Kidney (tissue), 22 donors: ENCODE measurements at places on chromosomes 13 and 19. TPM values are rescaled to one million over a fixed set of nuclear protein-coding genes. Genes with fewer than 3 reads are reported as not detected.

DNA sequence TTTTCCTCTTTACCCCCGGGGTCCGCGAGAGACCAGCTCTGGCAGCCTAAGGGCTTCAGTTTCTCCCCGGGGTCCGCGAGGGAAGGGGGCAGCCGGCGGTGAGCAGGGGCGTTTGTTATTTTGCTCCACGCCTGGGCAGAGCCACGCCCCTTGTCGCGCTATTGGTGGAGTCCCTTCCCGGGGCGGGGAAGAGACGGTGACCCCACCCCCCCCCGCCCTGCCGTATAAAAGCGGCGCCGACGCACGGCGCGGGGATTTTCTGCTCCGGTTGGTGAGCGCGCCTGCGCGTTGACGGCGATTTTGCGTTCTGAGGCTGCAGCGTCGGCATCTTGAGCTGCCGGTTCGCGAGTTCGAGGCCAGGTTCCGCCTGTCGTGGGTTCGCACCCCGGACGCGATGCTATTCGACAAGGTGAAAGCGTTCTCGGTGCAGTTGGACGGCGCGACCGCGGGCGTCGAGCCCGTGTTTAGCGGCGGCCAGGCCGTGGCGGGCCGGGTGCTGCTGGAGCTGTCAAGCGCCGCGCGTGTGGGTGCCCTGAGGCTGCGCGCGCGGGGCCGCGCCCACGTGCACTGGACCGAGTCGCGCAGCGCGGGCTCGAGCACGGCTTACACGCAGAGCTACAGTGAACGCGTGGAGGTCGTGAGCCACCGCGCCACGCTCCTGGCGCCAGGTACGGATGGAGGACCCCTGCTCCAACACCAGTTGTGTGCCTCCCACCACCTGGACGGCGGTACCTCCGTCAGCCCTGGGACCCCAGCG, at the start of gene ARRDC2:
TSS of gene ARRDC2 (plus strand) at position 254 of the 757 bp plus-strand sequence. CDS start at position 395, 141 bp downstream.
- DNase-seq: peak; percentile 98

DNA sequence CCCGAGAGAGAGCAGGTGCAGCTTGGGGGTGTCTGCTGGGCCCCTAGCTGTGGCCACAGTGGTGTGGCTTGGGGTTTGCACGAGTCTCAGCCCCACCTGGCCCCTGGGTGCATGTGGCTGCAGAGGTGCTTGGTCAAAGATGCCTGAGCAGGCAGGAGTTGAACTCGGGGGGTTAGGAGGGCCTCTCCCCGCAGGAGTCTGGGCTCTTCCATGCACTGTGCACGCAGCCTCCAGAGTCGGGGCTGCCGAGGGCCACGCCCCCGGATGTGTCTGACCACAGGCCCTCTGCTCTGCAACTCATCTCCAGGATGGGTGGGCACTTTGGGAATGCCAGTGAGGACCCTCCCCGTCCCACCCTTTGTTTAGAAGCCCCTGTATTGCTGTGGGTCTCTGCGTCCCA, 91.5 kb upstream of the MCF2L start:
- DNase-seq: no peak

GRCh38 chr13:46816371-46816770, 19.4 kb upstream of the ESD start:
- no peak for DNase-seq

DNA sequence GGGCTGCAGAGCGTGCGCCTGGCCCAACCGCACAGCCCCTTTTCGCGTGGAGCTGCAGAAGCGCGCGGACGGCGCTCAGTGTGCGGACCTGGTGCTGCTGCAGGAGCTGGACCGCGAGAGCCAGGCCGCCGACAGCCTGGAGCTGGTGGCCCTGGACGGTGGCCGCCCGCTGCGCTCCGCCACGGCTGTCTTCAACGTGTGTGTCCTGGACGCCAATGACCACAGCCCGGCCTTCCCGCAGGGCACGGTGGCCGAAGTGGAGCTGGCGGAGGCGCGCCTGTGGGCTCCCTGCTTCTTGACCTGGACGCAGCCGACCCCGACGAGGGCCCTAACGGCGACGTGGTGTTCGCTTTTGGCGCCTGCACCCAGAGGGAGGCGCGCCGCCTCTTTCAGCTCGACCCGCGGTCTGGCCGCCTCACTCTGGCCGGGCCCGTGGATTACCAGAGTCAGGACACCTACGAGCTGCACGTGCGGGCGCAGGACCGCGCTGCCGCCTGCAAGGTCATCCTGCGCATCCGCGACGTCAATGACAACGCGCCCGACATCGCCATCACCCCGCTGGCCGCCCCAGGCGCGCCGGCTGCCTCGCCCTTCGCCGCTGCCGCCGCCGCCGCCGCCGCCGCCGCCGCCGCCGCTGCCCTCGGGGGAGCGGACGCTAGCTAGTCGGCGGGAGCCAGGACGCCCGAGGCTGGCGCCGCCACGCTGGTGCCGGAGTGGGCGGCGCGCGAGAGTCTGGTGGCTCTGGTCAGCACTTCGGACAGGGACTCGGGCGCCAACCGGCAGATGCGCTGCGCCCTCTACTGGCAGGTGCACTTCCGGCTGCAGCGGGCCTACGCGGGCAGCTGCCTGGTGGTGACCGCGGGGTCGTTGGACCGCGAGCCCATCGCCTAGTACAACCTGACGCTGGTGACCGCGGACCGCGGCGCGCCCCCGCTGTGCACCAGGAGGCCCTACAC, 172.2 kb downstream of the OLFM4 start:
- peak; percentile 87 for DNase-seq

DNA sequence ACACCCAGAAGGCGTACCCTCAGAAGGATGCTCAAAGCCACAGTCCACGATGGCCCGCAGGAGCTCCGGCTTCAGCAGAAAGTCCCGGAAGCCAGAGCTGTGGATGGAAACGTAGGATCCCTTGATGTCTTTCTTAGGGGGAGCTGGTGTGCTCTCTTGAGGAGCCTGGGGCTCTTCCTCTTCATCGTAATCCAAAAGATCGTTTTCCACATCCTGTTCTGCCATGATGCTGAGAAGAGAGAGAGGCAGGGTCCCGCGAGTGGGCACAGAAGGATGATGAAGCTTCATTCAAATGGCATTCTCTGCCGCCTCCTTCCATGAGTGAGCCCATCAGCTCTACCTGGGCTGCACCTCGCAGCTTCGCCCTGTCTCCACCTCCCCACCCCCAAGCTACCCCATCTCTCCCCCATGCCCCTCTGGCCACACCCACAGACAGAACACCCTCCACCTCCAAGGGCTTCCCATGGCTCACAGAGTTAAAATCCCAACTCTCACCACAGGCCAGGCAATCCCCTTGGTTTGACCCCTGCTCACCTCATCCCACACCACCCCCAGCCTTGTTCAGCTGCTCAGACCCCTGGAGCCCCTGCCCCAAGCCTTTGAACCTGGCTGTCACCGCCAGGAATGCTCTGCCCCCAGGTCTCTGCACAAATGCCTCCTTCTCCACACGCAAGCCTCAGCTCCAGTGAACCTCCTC, 6.0 kb downstream of the DDX39A start:
- DNase-seq: no peak

GRCh38 chr19:8642561-8642960, 12.1 kb downstream of the NFILZ start:
- no peak for DNase-seq

The KLK2 gene
- not detected for polyA plus RNA-seq

The FUT2 gene
- 0.28 TPM for polyA plus RNA-seq

The NTF4 gene
- polyA plus RNA-seq: not detected

The GNG8 gene
- polyA plus RNA-seq: not detected

The BST2 gene
- polyA plus RNA-seq: 250 TPM
